ENCODE measurements at places on chromosomes 1 and 21. TPM values are rescaled to one million over a fixed set of nuclear protein-coding genes. Genes with fewer than 3 reads are reported as not detected.

DNA sequence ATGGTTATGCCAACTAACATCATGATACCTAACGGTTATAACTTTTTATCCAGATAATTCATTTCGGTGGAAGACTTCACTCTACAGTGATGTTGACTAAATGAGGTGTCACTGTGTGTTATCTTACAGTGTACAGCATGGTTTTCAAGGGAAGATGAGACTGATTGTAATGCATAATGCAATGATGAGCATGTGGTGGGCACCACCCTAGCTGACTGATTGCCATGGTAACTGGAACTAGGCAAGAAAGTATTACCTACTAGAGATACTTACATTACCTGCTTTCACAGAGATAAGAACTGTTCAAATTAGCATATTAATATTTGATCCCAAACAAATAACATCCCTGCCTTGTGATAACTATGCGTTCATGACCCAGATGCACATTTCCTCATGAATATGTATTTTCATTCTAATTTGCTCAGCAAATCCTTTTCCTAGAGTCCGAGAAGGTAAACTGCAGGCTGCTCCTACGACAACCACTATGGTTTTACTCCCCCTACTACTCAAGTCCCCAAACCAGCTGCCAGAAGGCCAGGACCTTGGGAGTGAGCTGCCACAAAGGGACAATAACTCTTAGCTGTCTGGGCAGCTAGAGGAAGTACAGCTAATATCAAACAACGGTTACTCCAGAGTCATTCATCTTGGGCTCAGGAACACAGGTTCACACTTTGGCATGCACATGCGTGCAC is 29.2 kb downstream of the TRABD2B start:
- DNase-seq, result no peak

Gene HES3
- not detected for total RNA-seq

GRCh38 chr1:239717097-239717917 is 330.9 kb downstream of the CHRM3 start:
- no peak for DNase-seq

DNA sequence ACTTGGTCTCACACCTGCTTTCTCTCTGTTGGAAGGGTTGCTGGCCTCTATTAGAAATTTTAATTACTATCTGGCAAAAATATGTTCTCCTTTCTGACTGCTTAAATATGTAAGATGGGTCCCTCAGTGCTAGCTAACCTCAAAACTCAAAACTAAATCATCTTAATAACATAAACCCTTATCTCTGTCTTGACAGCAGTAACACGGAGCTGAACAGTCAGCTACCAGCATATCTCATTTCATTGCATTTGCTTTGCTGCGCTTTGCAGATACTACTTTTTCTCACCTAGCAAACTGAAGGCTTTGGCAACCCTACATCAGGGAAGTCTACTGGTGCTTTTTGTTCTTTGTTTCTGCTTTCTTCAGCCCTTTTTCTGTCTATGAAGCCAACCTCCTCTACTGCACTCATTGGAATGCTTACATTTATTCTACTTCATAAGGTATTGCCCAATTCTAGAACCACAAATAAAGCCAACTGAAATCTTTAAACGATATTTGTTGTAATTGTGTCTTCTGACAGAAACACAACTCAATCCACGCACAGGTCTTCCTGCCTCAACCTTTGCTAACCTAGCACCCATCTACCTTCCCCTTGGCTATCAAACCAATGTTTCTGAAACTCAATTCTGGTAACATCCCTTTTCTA is 95.6 kb downstream of the RERE start:
- DNase-seq, result no peak

Gene TNFAIP8L2
- 2.7 TPM for total RNA-seq

DNA sequence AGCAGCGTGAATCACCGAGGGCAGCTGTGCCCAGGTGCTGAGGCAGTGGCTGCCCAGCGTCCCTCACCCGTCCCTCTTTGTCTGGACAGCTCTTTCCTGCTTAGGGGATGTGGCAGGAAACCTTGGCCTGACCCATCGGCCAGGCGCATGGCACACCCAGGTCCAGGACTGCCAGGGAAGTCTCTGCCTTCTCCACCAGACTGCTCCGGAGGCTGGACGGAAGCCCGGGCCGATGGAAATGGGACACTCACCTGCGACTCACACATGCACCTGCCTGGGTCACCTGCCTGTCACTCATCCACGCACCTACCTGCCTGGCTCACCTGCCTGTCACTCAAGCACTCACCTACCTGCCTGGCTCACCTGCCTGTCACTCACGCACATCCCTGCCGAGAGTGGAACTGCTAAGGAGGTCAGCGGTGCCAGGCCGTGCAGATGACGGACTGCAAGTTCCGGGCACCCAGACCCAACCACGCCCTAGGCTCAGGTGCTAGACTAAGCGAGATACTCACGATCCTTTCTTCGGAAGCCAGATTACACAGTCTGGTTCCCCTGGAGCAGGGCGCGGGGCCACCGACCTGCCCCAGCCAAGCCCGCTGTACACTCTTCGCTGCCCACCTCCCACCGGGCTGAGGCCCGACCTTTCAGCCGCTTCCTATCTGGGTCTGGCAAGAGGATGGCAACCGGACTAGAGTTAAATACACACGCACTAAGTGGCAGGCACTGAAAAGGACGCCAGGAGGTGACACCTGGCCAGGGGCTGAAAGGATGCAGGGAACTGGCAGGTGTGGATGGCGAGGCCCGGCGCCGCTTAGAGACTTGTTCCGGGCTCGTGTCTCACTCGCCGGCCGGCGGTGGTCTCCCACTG is 1.1 kb downstream of the UBE2J2 start:
- DNase-seq, result no peak

DNA sequence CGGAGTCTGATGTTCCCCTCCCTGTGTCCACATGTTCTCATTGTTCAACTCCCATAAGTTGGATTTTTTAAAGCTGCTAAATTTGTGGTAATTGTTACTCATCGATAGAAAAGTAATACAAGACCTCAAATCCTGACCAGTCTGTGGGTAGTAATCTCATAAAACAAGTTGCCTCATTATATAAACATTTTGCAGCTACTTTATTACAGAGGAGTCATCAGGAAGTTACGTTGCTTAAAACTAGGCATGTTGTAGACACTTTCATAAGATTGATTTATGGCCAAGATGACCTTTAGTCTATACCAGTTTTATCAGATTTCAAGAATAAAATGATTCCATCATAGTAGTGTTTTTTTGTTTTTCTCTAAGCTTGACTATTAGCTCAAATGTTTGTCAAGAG is 208.8 kb downstream of the GIPC2 start:
- no peak for DNase-seq

GRCh38 chr1:228463009-228463558 is 24.1 kb upstream of the RNF187 start:
- DNase-seq, result no peak

- peak; percentile 84 for DNase-seq
Observed at GRCh38 chr1:1349256-1350012, at the start of gene DVL1. TSS of gene DVL1 (minus strand) at chr1:1349418. CDS start at chr1:1349065, 353 bp downstream.

Gene GJB4
- total RNA-seq, result 0.31 TPM

- DNase-seq, result no peak
Observed at GRCh38 chr21:41706678-41707077, 60.2 kb downstream of the RIPK4 start.

- DNase-seq, result no peak
Observed at GRCh38 chr1:5664906-5665875, 327.0 kb downstream of the NPHP4 start.

Gene SPRR3
- total RNA-seq, result 58.0 TPM

DNA sequence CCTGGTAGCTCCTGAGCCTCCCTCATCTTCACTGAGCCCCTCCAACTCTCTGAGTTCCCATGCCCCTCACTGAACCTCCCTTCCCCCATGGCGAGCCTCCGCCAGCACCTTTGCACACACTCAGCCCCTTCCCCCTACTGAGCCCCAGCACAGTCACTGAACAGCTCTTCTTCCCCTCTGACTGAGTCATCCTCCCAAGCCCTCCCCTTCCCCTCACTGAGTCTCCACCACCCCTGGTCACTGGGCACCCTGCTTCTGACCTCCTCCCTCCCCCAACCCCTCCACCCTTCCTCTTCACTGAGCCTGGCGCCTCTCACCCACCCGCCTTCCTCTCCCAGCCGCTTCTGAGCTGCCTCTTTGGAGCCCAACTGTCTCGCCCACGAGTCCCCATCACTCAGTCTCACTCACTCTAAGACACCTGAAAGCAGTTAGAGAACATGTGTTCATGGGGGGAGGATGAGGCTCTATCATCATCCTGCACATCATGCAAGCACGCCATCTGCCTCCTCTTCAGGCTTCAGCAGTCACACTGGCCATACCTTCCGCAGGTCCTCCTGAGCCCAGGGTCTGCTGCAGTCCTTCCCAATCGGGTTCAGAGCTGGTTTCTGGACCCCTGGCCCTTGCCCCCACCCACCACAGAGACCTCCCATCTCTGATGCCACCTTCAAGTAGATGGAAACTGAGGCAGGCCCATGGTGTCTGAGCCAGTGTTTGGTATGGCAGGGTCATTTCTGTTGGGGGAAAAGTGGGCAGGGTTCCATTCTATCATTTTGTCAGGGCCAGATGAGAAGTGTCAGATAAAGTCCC is 2.0 kb upstream of the TRNP1 start:
- DNase-seq, result no peak

Gene ARHGEF2
- 115 TPM for total RNA-seq

Gene RNU1-1
- total RNA-seq, result under 0.01 TPM

Gene DENND4B
- 31.1 TPM for total RNA-seq

Gene TMEM54
- 14.9 TPM for total RNA-seq

GRCh38 chr1:210344706-210345105 is 16.0 kb downstream of the HHAT start:
- no peak for DNase-seq

Gene KRTAP12-2
- not detected for total RNA-seq

Gene MARK1
- total RNA-seq, result 9.3 TPM

DNA sequence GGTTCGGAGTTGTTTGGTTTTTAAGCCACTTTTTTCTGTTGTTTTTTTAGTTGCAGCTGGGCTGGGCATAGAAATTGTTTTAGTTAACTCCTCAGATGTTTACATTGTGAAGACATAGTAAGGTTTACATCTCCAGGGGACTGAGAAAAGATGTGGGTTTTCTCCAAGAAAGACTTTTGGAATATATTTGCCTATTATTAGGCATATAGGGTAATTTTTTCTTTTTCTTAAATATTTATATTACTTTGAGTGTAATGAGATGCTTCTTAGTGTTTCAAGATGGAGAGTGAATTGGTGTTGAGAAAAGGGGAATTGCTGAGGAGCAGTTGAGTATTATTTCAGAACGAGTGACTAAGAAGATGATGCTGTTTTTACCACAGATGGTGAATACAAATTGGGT is 26.6 kb upstream of the PIGK start:
- no peak for DNase-seq

DNA sequence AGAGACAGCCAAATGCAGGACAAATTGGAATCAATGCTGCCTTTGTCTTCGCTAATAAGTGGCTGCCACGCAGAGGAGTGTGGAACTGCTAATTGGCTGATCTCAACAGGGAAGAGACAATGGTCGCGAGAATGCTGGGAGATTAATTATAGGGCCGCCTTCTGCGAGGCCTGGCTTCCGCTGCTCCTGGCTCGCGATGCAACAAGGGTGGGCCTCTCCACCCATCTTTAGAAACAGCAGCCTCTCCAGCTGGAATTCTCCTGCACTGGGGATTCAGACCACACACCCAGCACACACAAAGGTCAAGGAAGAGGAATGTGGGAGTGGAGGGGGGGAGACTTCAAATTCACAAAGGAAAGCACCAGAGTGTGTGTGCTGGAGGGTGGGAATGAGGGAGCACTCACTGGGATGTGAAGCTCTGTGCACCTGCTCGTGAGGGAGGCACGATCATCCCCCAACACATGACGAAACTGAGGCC is 200.7 kb upstream of the GRIK3 start:
- peak; percentile 6 for DNase-seq

DNA sequence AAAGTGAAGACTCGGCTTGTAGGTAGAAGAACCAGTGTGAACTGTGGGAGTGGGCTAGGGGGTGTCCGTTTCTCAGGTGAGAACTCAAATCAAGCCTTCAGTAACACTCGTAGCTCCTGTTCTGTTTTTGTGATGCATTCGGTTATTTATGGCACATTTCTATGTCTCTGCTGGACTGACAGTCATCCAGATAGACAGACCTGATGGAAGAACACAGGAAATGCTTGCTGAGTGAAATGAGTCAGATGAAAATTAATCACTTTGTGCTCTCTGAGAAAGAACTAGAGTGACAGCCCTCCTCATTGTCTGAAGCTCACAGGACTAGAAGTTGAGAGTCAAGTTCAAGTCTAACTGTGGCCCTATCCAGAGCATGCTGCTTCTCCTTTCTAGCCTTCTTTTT is 360.1 kb upstream of the PLXNA2 start:
- DNase-seq, result no peak

- DNase-seq, result no peak
Observed at GRCh38 chr1:174550296-174550695, 102.5 kb downstream of the GPR52 start.

- peak; percentile 24 for DNase-seq
Observed at GRCh38 chr1:41626146-41626545, 141.7 kb upstream of the EDN2 start.

- peak; percentile 66 for DNase-seq
Observed at GRCh38 chr1:56060906-56061305, 518.5 kb downstream of the PLPP3 start.

Gene FCN3
- total RNA-seq, result 0.82 TPM

Gene IGSF5
- 0.82 TPM for total RNA-seq

Gene SLC1A7
- total RNA-seq, result not detected

Gene EXTL1
- total RNA-seq, result 5.4 TPM

DNA sequence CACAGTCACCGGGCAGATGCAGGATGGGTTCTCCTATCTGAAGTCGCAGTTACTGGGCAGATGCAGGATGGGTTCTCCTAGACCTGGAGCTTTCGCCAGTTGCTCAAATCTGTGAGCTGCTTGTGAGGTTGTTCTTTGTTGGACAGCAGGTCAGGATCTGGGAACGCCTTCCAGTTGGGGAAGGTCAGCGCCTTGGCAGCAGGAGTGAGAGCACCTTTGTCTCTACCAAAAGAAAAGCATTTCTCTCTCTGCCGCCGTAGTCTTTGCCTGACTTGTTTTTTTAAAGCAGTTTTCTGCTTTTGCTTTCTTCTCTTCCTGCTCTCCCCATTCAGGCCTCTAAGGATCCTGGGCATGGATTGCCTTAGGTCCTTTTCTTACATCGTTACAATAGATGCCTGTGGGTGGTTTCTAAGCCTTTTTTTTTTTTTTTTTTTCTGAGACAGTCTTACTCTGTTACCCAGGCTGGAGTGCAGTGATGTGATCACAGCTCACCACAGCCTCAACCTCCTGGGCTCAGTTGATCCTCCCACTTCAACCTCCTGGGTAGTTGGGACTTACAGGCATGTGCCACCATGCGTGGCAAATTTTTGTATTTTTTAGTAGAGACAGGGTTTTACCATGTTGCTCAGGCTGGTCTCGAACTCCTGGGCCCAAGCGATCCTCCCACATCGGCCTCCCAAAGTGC is 15.7 kb downstream of the PEX14 start:
- DNase-seq, result no peak

DNA sequence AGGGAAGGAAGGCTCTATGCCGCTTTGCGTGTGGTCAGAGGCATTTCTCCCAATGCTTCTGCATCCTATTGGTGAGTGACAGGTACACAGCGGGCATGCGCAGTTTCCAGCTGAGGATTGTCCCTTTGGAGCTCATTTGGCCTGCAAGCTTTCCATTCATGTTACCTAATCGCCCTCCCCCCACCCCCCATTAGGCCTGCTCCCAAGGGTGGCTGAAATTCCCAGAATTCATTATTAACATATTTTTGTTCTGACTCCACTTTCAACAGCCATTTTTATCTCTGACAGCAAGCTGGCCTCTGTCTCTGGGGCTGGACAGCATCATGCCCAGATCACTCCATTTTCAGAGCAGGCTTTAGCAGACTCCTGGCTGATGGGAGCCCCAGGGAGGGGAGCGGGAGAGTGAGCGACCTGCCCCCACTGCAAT is 25.6 kb downstream of the MIS18A start:
- peak; percentile 32 for DNase-seq

Gene IFI16
- 45.0 TPM for total RNA-seq

- peak; percentile 94 for DNase-seq
Observed at GRCh38 chr1:225767634-225768540, 9.7 kb upstream of the SRP9 start.

Gene MROH9
- not detected for total RNA-seq
